ENCODE measurements at places on chromosomes 6 and 20. TPM values are rescaled to one million over a fixed set of nuclear protein-coding genes. Genes with fewer than 3 reads are reported as not detected.

Gene EYA4
- total RNA-seq: 0.17 TPM

Gene WFDC2
- 86.0 TPM for total RNA-seq

Gene NRSN1
- 0.78 TPM for total RNA-seq

Gene OARD1
- total RNA-seq: 35.8 TPM

DNA sequence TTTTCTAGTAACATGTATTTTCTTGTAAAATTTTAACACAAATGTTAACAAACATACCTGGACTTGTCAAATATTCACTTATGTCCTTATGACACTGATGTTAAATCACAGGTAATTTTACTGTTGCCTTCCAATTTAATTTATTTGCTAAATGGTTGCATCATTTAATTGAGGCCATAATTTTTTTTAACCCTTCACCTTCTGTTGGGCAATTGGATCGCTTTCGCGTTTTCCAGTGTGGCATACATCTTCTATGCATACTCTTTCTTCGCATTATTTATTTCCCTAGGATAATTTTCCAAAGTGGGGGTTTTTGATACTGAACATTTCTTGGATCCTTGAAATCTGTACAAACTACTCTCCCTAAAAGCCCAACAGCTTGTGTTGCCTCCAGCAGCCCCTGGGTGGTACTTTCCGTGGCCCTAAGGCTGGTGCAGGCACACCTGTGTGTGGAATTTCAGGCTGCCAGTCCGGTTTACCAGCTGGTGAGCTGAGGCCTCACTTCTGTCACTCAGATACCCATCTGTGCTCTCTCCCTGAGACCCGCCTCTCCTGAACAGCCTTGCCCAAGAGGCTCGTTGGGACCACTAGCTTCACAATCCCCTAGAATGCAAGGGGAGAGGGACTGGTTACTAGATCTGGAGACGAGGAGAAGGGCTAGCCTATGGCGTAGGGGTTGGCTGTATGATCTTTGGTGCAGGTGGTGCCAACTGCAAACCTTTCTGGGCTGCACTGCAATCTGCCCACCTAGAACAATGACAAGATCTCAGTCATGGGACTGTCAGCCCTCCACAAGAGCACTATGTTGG, 11.2 kb upstream of the C20orf144 start:
- no peak for DNase-seq

- DNase-seq: peak; percentile 13
These were observed 56.8 kb downstream of the KCNS1 start for GRCh38 chr20:45044084-45044573.

- DNase-seq: no peak
These were observed 255.4 kb upstream of the STXBP5 start for GRCh38 chr6:146948790-146949342.

DNA sequence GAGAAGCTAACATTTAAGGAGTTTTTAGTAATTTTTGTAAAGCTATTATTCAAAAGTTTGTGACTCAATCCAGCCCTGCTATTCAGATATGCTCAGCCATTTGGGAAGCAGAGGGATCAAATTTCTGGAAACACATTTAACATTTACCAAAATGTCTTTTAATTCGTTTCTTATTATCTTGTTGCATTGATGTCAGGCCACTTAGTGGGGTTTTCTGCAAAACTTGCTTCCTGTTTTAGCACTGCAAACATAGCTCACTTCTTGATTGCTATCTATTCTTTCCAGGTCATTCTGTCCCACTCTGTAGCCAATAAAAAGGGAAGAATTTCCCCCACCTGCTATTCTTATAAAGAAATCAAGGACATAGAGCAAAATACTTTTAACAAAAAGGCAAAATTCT, 176.9 kb upstream of the SUPT3H start:
- no peak for DNase-seq

DNA sequence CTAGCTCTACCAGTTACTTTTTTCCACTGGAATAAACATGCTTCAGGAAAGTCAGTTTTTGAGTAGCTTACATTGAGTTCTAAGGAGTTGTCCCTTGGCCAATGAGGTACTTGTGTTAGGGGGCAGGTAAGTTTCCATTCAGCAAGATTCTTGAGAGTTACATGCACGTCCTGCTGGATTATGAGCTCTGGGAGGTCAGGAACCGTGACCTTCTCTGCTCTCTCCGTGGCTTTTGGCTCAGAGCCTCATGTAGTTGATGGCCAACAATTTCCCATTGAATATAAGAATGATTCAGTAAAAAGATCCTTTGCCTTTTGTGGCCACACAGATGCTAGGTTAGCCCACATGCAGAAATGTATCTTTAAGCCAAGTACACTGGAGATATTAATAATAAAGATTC, 181.8 kb upstream of the RALGAPA2 start:
- no peak for DNase-seq

DNA sequence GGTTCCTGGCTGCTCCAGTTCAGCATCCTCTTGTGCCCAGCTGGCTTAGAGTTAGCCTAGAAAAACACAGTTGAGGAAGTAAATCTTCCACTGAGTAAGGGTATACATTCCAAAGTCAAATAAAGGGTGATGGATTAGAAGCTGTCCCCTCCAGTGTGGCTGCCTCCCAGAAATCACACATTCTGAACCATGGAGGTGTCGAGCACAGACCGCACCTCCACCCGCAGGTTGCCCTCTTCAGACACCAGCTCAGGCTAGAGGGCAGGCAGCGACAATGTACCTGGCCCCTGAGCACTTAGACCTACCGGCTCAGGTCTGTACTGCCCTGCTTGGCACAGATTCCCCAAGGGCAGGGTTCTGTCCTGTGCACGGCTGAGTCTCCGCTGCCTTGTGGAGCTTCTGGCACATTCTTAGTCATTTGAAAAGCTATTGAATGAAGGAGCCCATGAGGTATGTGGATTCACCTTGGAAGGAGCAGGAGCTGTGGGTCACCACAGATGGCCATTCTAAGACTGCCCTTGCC, 118.1 kb downstream of the FAM120B start:
- no peak for DNase-seq

DNA sequence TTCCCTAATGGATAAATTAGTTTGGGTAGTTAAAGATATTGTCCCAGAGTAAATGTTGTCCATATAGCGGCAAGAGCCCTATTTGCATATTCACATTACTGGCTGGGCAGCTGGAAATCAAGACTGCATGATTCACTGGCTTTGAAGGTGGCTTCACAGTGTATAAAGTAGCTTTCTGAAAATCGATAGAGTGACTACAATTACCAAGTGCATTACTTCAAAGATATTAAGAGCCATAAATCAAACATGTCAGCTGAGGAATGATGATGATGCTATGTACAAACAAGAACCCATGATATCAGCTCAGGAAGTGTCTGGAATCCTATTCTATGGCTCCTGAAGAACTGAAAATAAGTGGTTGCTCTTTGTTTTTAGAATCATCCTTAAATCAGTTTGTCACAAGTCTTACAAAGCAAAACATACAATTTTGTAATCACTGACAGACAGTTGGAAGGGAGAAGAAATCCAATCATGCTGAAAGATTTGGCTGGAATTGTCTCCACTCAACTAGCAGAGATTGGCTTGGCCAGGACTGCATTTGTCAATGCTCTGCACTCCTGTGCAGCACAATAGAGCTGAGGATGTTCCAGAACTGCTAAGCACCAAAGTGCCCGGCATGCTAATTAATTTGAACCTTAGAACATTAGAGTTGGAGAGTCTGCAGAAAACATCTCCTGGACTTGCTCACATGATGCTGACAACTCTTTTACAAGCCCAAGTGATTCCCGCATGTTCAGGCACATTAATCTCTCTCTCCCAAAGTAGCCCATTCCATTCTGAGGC, 77.9 kb upstream of the B3GAT2 start:
- no peak for DNase-seq

Measured in H1 (cell line).